ENCODE measurements at places on chromosomes 1 and 21. TPM values are rescaled to one million over a fixed set of nuclear protein-coding genes. Genes with fewer than 3 reads are reported as not detected.

Gene USH2A
- total RNA-seq: not detected

Gene SHE
- total RNA-seq: not detected

Gene LCE3D
- total RNA-seq: not detected

Gene TMPRSS3
- total RNA-seq: 33.8 TPM

Gene KLHDC9
- total RNA-seq: 0.38 TPM

Gene CD5L
- total RNA-seq: not detected

Gene ELF3
- total RNA-seq: 0.10 TPM

Gene PLK3
- 105 TPM for total RNA-seq

Gene RAD54L
- total RNA-seq: 63.1 TPM

Gene AGMAT
- total RNA-seq: 19.6 TPM

Gene ADORA1
- not detected for total RNA-seq

Gene OLFML2B
- not detected for total RNA-seq

Gene SPATA46
- total RNA-seq: not detected

Gene SCNM1
- total RNA-seq: 83.4 TPM

Gene OR2M2
- not detected for total RNA-seq

Gene ASTN1
- total RNA-seq: not detected

Gene SPATA17
- total RNA-seq: 0.27 TPM

Gene ITPKB
- 29.7 TPM for total RNA-seq

Gene DNAH14
- total RNA-seq: 0.65 TPM

Gene FAM229A
- 2.7 TPM for total RNA-seq

Gene EFCAB14
- total RNA-seq: 45.6 TPM

Gene SAMD13
- 0.80 TPM for total RNA-seq

Gene TOR1AIP2
- total RNA-seq: 74.1 TPM

Gene RNF223
- not detected for total RNA-seq

Gene HEYL
- not detected for total RNA-seq

Gene AMY1C
- total RNA-seq: not detected

Gene FCER1A
- total RNA-seq: not detected

Gene OR2T33
- not detected for total RNA-seq

Gene FGR
- total RNA-seq: 0.63 TPM

Gene BSND
- total RNA-seq: not detected

Gene KIF21B
- total RNA-seq: 49.6 TPM

Gene TAF5L
- 31.1 TPM for total RNA-seq

Gene B3GALT2
- total RNA-seq: 0.13 TPM

Gene KRTAP11-1
- not detected for total RNA-seq

Gene RUNX1
- total RNA-seq: 37.2 TPM

Gene GFI1
- 74.4 TPM for total RNA-seq

Gene S100A8
- not detected for total RNA-seq

Gene PALMD
- not detected for total RNA-seq

Gene TNFRSF8
- total RNA-seq: 1.4 TPM

Gene OR2T2
- not detected for total RNA-seq

Gene RBM11
- total RNA-seq: 1.8 TPM

Gene NEK2
- total RNA-seq: 17.2 TPM

Gene TNNT2
- not detected for total RNA-seq

Gene GPR3
- 3.6 TPM for total RNA-seq

Gene FCN3
- not detected for total RNA-seq

Gene APCS
- total RNA-seq: not detected

Gene EVI5
- 49.3 TPM for total RNA-seq

Gene SEC16B
- not detected for total RNA-seq

Gene ATP1A4
- not detected for total RNA-seq

Gene KRTAP10-3
- total RNA-seq: not detected

Gene PPIH
- 109 TPM for total RNA-seq

Gene MUL1
- total RNA-seq: 17.6 TPM

All from activated CD8-positive, alpha-beta memory T cell treated with anti-CD3 and anti-CD28 coated beads for 36 hours (primary cell).